ENCODE measurements at places on chromosomes 7 and 10. TPM values are rescaled to one million over a fixed set of nuclear protein-coding genes. Genes with fewer than 3 reads are reported as not detected.

The NEUROD6 gene
- total RNA-seq: not detected

The C7orf57 gene
- total RNA-seq: 0.24 TPM

The HOXA5 gene
- 8.3 TPM for total RNA-seq

The ACTR3C gene
- total RNA-seq: 22.8 TPM

The SPDYE2B gene
- total RNA-seq: not detected

The ANXA8L1 gene
- total RNA-seq: 0.57 TPM

The HOGA1 gene
- 7.9 TPM for total RNA-seq

The DPYSL4 gene
- total RNA-seq: not detected

The CCDC71L gene
- 28.1 TPM for total RNA-seq

The SEMA3A gene
- 24.3 TPM for total RNA-seq

The SSC4D gene
- not detected for total RNA-seq

The SLC18A2 gene
- not detected for total RNA-seq

The MKX gene
- 2.3 TPM for total RNA-seq

The CTAGE15 gene
- 2.3 TPM for total RNA-seq

The TRPV5 gene
- not detected for total RNA-seq

The AASS gene
- total RNA-seq: 18.7 TPM

The CRTAC1 gene
- not detected for total RNA-seq

The IL2RA gene
- total RNA-seq: not detected

The OLAH gene
- not detected for total RNA-seq

The FAM25C gene
- total RNA-seq: not detected

The ORAI2 gene
- total RNA-seq: 11.4 TPM

The RARRES2 gene
- total RNA-seq: 13.0 TPM

The FAM13C gene
- not detected for total RNA-seq

The PALD1 gene
- total RNA-seq: 0.38 TPM

The IFIT5 gene
- 13.8 TPM for total RNA-seq

The NKX2-3 gene
- not detected for total RNA-seq

The IRF5 gene
- 11.4 TPM for total RNA-seq

The SYT15B gene
- 0.24 TPM for total RNA-seq

The OR6V1 gene
- total RNA-seq: not detected

The FKBP9 gene
- total RNA-seq: 160 TPM

The IKZF1 gene
- total RNA-seq: 0.28 TPM

The TUBB8 gene
- total RNA-seq: 0.34 TPM

The ANKRD1 gene
- 6.2 TPM for total RNA-seq

The TMEM178B gene
- 1.5 TPM for total RNA-seq

The CFAP43 gene
- 1.1 TPM for total RNA-seq

The CALHM1 gene
- total RNA-seq: not detected

The FAM53B gene
- 12.5 TPM for total RNA-seq

The IGFBP3 gene
- 221 TPM for total RNA-seq

The TMEM243 gene
- total RNA-seq: 22.1 TPM

The ZMYND11 gene
- total RNA-seq: 40.3 TPM

The BTAF1 gene
- total RNA-seq: 29.2 TPM

The LRRC61 gene
- total RNA-seq: 22.5 TPM

The PHYH gene
- 30.4 TPM for total RNA-seq

The PYROXD2 gene
- 7.0 TPM for total RNA-seq

The HOXA9 gene
- total RNA-seq: 2.5 TPM

The STMP1 gene
- 25.6 TPM for total RNA-seq

Measured in Calu3 (cell line).